ENCODE measurements at places on chromosomes 13 and 19.

DNA sequence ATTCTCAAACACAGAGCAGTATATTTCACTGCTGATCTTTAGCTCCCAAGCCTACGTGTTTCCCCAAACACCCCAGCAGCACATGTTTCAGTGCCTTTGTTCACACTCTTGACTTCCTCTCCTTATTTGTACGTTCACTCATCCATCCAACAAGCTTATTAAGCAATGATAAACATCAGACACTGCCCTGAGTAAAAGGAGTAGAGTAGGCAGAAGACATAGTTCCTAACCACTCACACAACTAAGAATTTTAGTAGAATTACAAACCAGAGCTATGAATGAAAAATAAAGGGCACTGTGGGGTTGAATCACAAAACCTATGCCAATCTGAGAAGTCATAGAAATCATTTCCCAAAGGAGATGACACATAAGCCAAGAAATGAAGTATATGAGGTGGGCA is 213.5 kb downstream of the DIAPH3 start:
- DNase-seq = no peak

DNA sequence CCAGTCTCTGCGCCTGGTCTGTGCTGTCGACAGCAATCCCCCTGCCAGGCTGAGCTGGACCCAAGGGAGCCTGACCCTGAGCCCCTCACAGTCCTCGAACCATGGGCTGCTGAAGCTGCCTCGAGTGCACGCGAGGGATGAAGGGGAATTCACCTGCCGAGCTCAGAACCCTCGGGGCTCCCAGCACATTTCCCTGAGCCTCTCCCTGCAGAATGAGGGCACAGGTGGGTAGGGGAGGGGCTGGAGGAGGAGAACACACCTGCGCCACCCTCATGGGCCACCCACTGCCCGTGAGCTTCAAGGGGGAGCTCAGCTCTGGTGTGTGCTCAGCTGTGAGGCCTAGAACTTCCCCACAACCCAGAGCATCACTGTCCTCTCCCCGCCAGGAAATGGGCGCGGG is 38.6 kb upstream of the CD33 start:
- DNase-seq = no peak

GRCh38 chr13:40213779-40214178 is 452.7 kb downstream of the FOXO1 start:
- DNase-seq = no peak

DNA sequence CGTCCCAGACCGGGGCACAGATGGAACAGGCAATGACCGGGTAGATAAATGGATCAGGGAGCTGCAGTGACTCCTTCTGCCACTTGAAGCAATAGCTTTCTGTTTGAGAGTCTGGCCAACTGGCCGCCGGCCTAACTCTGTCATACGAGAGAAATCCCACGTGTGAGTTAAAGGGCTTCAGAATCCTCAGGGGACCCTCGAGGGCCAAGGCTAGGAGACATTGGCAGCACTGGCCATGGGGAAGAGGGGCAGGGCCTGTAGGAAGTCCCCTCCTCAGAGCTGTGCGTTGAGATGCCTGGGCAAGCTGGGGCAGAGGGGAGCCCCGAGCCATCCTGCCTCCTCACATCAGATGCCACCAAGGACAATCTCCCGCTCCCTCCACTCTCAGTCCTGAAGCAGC is 51.6 kb downstream of the KLF2 start:
- no peak for DNase-seq

DNA sequence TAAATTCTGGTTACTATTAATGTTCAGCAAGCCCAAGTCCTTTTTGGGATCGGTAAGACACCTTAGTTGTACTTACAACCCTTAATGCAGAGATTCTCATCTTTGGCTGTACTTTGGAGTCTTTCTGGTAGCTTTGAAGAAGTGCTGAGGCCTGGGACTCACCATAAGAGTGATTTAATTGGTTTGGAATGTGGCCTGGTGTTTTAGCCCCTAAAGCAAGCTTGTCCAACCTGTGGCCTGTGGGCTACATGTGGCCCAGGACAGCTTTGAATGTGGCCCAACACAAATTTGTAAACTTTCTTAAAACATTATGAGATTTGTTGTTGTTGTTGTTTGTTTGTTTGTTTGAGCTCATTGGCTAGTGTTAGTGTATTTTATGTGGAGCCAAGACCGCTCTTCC is 215.3 kb downstream of the ZIC5 start:
- DNase-seq = no peak

DNA sequence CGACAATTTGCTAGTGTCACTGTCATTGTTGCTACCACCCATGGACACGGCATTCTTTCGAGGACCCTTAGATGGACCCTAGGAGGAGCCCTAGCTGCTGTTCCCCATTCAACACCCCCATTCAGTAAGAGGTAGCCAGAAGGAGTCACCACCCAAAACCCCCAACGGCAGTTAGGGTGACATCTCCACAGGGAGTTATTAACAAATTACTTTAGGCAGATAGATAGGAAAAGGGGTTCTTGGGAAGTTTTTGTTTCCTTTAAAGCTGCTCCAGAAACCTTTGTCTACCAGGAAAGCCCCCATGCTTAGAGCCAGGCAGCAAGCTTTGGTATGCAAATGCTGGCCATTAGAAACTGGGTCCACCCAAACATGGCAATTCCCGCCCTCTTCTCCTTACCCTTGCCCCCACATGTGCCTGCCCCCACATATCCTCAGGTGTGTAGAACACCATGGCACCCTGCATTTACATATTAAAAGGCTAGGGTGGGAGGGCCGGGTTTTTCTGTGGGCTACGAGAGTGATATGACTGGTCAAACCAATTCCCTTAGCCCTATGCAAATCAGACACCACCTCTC is 190.9 kb downstream of the SLITRK6 start:
- DNase-seq = no peak

DNA sequence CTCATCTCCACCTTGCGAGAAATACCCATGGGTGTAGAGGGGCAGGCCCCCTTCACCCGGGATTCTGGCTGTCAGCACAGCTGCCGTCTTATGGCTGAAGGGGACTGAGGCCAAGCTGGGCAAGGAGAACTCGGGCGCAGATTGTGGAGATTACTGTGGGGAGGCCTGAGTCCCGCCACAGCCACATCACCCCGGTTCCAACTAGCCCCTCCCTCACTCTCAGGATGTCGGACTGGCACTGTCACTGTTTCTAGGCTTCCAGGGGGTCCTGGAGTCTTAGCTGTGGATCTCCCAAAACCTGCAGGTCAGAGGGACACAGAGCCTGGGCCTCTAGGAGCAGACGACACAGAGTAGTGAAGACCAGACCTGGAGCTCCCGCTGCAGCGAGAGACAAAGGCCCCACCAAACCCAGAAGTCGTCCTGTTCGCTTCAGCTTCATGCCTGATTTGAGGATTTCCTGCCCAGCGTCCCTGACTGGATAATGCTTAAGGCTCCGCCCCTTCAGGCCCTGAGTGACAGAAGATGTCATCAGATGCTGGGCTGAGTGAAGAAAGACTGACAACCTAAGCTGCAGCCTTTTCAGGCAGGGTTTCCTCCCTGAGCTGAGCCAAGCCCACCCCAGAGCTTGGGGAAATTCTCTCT is 55.8 kb downstream of the ZNF93 start:
- no peak for DNase-seq

- no peak for DNase-seq
Observed at GRCh38 chr13:76000131-76000530, 364.0 kb downstream of the LMO7 start.

GRCh38 chr13:76189882-76190519 is 553.9 kb downstream of the LMO7 start:
- no peak for DNase-seq

GRCh38 chr19:10756371-10756770 is 38.5 kb downstream of the DNM2 start:
- DNase-seq = no peak

GRCh38 chr19:664913-665443 is 2.0 kb upstream of the RNF126 start:
- peak; percentile 79 for DNase-seq

GRCh38 chr13:30240608-30241007 is 66.7 kb downstream of the KATNAL1 start:
- DNase-seq = no peak

DNA sequence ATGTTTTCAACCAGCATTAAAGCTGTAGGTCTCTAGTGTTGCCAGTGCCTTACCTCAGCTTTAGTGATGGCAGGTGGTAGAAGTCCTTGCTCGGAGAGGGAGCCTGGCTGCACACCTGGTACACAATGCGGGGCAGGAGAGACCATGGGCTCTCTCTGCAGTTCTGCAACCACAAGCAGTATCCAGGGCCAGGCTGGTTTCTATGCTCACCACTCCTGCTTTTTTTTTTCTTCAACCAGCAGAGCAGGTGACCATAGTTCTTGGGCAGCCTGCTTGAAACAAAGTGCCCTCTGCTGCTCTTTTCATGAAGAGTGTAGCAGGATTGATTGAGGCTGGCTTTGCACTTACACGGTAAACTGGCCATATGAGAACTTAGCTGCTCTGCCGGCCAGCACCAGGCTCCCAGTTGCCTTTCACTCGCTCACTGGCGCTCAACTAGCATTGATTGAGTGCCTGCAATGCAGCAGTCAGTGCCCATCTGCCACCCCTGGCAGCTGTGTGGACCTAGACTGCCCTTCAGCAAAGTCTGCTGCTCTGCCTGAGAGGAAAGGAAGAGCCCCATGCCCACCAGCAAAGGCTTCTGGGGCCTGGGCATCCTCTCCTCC is 4.4 kb upstream of the CHAMP1 start:
- no peak for DNase-seq

DNA sequence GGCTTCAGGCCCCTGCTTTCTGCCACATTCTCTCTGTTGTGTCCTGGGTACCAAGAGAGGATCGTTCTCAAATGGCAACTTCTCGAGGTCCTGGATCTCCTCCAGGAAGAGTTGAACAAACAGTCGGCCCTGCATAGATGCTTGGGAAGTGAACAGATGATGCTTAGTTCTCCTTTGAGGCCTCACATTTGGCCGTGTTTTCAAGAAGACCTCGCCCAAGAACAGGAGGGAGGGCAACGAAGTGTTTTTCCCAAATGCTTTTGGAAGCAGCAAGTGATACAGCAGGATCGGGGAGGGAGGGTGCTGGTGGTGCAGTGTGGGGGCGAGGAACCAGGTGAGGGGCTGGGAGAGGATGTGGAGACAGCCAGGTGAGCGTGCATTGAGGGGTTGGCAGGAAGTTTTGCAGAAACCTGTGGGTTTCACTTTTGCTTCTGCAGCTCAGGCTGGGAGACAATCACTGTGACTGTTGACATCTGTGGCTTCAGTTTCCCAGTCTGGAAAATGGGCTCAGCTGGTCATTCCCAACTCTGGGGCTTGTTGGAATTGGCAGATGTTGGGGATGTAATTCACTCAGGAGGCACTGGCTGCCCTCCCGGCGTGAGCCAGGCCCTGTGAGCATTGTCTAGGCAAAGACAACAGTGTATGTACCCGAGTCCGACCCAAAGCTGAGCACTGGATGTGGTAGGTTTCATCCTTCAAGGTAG is 21.6 kb downstream of the MAST3 start:
- DNase-seq = peak; percentile 56

DNA sequence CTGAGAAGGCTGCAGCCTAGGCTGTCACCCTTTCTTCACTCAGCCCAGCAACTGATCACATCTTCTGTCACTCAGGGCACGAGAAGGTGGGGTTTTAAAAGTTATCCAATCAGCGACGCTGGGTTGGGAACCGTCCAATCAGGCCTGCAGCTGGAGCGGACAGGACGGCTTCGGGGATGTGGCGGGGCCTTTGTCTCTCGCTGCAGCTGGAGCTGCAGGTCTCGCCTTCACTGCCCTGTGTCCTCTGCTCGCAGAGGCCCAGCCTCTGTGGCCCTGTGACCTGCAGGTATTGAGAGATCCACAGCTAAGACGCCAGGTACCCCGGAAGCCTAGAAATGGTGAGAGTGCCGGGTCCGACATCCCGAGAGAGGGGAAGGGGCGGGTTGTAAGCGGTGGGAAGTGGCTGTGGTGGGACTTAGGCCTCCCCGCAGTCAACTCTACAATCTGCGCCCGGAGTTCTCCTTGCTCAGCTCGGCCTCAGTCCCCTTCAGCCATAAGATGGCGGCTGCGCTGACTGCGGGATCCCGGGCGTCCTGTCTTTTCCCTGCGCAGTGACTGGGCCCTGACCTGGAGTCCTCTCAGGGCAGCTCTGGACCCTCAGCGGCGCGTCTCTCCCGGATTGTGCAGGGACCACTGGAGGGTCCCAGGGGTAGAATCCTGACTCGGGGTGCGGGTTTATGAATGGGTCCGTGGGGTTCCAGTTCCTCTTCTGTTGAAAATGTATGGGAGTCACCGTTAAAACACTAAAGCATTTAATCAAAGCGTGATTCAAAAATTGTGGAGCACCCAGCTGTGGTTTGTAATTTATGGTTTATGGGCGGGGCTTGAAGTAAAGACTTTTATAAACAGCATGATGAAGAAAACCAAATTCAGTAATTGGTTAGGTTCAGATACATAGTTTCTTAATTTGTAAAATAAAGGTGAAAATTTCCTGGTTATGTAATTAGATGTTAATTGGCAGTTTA is at the start of gene ZNF714:
Gene ZNF714 (plus strand): TSS at position 193 of the 965 bp plus-strand sequence. CDS start 16,066 bp downstream, outside the sequence.
- peak; percentile 72 for DNase-seq

GRCh38 chr19:7612282-7613274 is 16.8 kb downstream of the XAB2 start:
- no peak for DNase-seq

DNA sequence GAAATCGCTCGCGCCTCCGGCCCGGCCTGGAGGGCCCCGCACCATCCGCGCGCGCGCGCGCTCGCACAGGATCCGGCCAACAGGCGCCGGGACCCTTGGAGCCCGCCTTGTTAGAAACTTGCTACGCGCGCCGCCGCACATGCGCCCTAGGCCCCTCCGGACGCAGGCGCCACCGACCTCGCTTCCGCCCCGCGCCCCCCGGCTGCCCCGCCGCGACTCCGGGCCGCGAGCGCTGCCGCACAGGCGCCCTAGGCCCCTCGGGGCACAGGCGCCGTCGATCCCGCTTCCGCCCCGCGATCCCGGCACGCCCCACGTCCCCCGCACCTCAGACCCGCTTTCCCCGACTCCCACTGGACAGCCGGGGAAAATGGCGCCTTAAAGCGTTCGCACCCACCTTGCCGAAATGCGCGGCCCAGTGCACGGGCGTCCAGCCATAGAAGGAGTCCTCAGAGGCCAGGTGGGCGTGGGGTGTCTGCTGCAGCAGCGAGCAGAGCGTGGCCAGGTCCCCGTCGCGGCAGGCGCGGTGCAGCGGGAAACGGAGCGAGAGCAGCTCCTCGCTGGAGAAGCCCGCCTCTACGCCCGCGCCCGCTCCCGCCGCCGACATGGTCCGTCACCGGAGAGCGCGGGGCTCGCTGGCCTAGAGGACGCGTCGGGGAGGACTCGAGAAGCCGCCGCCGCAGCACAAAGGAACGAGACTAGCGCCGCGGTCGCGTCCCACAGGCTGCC is 375 bp downstream of the ANKRD10 start:
- peak; percentile 56 for DNase-seq

GRCh38 chr13:40488869-40489391 is 177.5 kb downstream of the FOXO1 start:
- no peak for DNase-seq

GRCh38 chr19:18284712-18285360 is 3.4 kb upstream of the JUND start:
- peak; percentile 36 for DNase-seq

GRCh38 chr13:52798770-52799430 is 49.5 kb downstream of the PCDH8 start:
- DNase-seq = no peak

- peak; percentile 22 for DNase-seq
Observed at GRCh38 chr13:79393564-79394249, 12.3 kb downstream of the RBM26 start.

- no peak for DNase-seq
Observed at GRCh38 chr19:50777830-50778303, 7.6 kb downstream of the GPR32 start.

GRCh38 chr19:2423915-2424685 is 3.3 kb downstream of the TIMM13 start:
- DNase-seq = no peak

GRCh38 chr13:30906411-30907051 is 460 bp downstream of the MEDAG start:
- DNase-seq = no peak

Measured in activated CD4-positive, alpha-beta T cell treated with anti-CD3 and anti-CD28 coated beads for 4 hours (primary cell).